Left lung (tissue), 14 donors: ENCODE measurements at places on chromosomes 13 and 19.

DNA sequence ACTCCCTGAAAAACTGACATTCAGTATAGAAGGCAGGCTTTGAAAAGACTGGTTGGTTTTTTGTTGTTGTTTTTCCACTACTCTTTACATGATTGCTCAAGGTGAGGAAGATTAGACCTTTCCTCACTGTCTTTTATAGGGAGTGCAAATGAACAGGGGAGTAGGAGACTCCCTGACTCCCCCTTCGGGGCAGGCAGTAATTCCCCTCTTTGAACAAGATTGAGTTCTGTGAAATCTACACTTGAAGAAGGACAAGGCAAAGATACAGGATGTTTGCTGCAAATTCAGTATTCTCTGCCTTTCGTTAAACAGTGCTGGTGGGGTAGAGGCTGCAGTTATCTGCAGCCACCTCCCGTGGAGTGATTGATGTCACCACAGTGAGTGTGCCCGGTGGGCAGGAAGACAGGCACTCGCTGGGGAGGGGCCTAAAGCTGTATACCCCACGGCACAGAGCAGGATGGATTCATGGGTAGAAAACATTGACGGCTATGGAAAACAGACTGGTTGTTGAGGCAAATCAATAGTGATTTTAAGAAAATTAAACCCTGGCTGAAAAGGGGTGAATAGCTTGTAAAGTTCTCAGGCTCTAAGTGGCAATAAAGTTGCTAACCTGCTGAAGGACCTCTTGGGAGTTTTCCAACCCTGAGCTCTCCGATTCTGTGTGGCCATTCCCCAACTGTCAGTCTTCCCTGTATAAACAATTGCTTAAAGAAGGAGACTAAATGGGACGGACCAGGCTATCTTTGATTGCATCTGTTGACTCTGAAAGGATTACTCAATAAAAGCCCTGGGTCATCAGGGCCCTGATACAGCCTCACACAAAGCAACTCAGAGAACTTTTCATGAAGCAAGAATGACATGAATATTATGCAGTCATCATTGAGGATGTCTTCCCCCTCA lies 308.3 kb downstream of the TBC1D4 start:
- no peak for DNase-seq

DNA sequence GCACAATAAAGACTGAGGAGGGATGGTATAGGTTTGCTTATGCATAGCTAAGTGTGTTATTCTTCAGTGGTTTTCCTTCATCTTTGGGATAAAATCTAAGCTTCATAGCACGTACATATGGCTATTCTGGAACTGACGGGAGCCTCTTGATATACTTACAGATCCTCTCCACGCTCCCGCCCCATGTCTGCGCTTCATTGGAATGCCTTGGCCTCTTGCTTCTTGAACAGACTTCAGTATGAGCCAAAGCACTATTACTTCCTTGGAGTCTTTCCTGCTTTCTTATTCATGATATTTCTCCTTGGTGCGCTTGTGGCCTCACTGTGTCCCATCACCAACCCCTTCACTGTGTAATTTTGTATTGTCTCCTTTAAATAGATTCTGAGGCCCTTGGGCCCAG lies 111.1 kb upstream of the RNF113B start:
- no peak for DNase-seq

DNA sequence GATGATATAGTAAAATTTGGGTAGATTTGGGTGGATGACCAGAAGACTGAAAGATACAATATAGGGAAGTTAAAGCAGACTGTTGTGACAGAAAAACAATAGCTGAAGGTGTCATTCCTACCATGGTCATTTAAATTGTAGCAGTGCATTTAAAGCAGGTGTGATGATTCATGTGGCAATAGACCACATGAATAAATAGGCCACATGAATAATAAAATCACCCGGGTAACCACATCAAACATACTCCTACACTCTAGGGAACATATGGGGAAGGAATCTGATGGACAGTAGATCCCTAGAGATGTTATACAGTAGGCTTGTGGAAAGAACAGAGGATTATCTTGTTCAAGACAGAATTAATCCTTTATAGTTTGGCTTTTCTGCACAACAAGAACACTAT lies 392.6 kb downstream of the SLITRK5 start:
- no peak for DNase-seq

DNA sequence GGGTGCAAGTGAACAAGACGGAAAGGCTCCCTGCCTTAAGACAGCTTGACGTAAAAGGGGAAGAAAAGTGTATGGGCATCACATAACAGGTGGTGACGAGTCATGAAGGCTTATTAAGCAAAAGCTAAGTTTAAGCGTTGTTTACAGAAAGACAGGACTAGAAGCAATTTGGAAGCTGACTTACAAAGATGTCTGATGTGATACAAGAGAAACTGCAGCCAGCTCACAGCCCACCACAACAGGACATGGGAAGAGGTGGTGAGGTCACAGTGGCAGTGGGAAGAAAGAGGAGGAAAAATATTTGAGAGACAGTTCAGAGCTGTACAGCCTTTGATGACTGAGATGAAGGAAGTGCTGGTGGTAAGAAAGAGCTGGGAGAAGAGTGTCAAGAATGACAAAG lies 181.6 kb downstream of the KLF12 start:
- DNase-seq: no peak

- DNase-seq: no peak
These were observed 11.1 kb downstream of the ZNF844 start for GRCh38 chr19:12075538-12076139.

DNA sequence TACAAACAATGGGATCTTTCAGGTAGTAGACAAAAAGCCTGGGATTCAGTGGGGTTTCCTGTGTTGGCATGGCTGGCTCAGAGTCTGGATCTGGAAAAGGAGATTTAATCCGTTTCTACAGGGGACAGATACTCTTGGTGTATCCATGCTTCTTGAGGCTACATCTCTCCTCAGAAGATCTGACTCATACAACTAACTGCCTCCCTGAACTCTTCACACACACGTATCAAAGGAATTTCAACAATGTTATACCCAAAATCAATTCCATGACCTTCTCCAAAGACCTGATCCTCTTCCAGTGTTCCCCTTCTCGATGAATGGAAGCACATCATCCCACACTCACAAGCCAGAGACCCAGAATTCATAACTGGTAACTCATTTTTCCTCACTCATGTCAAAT lies 435.3 kb upstream of the NBEA start:
- DNase-seq: no peak

DNA sequence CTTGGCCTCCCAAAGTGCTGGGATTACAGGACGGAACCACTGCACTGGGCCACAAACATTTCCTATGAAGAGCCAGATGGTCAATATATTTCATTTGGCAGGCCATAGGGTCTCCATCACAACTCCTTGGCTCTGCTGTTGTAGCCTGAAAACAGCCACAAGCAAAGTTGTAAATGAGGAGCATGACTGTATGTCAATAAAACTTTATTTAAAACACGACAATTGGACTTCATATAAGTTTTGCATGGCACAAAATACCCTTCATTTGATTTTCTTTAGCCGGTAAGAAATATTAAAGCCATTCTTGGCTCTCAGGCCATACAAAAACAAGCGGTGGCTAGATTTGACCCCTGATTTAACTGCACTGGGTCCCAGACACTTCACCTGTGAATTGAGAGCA lies 3.1 kb upstream of the FPR1 start:
- DNase-seq: no peak
